NCI-H82 (cell line): ENCODE measurements at places on chromosomes 11 and 22.

- DNase-seq: peak; percentile 2
Observed at GRCh38 chr11:41660585-41660984, 201.1 kb upstream of the LRRC4C start.

DNA sequence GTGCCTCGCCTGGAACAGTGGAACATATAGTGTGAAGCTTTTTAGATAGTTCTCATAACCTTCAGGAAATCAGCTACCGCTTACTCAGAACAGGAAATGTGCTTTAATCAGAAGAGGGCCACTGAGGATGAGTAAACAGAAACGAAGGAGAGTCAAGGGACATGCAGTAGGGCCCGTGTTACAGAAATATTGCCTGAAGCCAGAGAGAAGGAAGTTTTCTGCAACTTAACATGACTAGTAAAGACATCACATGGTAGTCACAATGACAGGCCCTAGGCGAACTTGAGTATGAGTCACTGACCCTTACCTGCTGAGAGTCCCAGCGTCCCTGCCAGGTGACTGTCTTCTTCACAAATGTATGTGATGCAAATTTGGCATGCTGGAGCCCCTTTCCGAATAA, 39.4 kb downstream of the CARD18 start:
- no peak for DNase-seq

DNA sequence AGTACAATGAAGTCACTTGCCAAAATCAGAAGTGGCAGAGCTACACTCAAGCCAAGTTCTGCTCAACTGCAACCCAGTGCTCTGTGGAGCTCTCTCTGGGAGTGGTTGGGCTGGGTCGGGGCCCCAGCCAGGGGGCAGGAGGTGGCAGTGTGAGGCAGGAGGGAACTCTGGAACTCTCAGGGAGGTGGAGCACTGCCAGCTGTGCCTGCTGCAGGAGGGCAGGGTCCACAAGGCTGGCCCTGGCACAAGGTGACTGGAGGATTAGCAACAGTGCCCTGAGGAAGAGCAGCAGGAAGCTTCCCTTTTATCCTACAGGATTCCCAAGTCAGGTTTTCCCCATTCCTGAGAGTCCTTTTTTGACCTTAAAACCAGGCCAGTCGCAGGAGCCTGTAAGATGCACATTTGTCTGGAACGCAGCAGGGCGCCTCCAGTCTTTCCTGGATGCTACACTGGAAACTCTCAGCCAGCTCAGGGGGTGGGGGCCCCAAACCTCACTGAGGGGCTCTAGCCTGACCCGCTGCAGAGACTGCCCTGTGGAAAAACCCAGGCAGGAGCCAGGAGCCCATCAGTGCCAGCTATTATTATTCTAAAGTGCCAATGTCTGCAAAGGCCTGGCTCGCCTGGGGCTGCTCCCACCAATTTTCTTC, 31.8 kb downstream of the DKK3 start:
- DNase-seq: no peak

DNA sequence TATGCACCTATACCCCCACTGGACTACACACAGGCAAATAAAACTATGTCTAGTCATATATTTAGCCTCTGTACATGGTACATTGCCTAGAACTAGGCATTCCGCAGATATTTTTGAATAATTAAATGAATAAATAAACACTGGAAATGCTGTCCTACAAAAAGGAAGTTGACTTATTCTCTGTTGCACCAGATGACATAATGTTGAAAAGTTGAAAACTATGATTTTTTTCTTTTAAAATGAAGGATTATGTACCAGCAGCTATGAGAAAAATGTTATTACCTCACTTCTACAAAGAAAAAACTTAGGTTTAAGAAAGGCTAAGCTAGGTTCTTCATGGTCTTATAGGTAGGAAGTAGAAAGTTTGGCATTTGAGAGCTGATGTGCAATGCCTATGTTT, 856.6 kb downstream of the METTL15 start:
- no peak for DNase-seq

GRCh38 chr11:114605370-114605769, 9.8 kb upstream of the NXPE4 start:
- no peak for DNase-seq

GRCh38 chr11:111330234-111330893, 32.0 kb downstream of the POU2AF3 start:
- no peak for DNase-seq

DNA sequence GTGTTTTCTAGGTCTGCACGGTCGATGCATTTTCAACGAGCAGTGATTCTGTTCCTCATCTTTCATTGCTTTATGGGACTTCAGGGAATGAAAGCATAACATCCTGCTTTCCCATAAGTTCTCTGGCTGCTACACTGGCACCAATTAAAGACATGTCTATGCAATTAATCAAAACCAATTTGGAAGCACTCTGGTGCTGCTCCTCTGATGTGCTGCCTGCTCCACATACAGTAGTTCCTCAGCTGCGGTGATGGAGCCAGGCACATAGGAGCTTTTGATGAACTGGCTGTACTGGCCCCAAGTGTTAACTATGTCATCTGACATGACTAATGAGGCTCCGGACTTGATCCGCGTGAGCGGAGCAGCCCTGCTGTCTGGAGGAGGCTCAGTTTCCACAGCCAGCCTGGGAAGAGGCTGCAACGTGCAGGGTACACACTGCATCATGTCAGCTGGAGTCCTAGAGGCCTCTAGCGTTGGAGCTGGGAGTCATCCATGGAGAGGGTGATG, 29.8 kb downstream of the GVQW3 start:
- peak; percentile 42 for DNase-seq

GRCh38 chr11:77403211-77403610, 70.7 kb downstream of the PAK1 start:
- no peak for DNase-seq

GRCh38 chr22:40525250-40525884, 111.2 kb downstream of the MRTFA start:
- peak; percentile 53 for DNase-seq

DNA sequence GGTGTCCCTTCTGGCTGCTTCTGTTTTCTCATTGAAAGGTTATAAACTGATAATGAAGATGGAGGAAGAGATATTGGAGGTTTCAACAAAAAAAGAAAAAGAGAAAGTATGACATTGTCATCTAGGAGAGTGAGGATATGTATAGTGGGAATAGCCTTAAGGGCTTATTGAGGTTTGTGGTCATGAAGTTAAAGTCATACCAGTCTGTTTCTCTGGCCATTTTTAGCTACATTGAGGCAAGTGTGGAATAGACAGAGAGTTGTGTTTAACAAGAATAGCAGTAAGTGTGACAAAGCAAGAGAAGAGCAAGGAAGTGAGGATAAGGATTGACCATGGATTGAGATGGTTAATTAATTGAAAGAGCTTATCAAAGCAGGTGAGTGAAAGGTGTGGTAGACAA, 110.4 kb downstream of the ELP4 start:
- DNase-seq: no peak

- DNase-seq: no peak
Observed at GRCh38 chr22:33492210-33492651, 428.0 kb downstream of the LARGE1 start.

DNA sequence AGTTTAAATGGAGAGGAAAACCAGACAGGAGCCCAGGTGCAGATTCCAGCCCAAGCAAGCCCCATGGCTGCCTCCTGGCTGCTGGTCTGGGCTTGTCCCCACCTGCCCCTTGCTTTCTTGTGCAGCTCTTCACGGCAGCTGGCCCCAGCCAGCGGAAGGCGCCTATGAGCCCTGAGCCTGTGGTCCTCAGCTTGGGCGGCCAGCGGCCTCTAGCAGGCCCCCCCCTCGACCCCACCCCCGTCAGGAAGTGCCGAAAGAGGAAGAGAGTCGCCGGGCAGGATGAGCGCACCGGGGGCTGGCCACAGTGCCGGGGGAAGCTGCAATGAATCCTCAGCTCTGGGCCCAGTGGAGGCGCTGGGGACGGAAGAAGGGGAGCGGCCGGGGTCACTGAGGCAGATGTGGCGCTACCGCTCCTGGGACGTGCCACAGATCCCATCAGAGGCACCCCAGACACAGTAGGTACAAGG, 2.1 kb upstream of the DGKZ start:
- peak; percentile 10 for DNase-seq

- peak; percentile 65 for DNase-seq
Observed at GRCh38 chr11:103659206-103659618, 377.2 kb upstream of the DDI1 start.

- DNase-seq: no peak
Observed at GRCh38 chr11:77130763-77131513, 2.9 kb downstream of the MYO7A start.

GRCh38 chr11:10414659-10415058, 40.4 kb upstream of the AMPD3 start:
- no peak for DNase-seq
